ENCODE measurements at places on chromosomes 3 and 15.

GRCh38 chr3:195001261-195001660, 269.7 kb downstream of the XXYLT1 start:
- DNase-seq, result no peak

DNA sequence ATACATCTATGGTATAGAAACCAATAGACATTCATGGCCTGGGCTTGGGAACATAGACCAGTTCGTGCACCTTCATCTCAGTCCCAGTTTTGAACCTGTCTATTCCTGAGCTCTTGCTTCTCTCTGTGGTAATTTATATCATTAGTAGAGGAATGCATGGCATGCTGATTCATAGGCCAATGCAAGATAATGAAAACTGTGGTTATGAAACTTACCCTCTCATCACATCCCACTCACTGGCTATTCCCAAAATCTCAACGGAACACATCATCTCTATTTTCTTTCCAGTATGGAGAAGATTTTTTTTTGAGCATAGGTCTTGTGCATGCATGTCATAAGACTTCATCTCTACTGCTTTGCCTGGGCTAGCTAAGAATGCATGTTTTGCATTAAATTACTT, 18.7 kb upstream of the P2RY12 start:
- DNase-seq, result peak; percentile 57

- no peak for DNase-seq
Observed at GRCh38 chr3:9886328-9886727, 4.1 kb upstream of the JAGN1 start.

DNA sequence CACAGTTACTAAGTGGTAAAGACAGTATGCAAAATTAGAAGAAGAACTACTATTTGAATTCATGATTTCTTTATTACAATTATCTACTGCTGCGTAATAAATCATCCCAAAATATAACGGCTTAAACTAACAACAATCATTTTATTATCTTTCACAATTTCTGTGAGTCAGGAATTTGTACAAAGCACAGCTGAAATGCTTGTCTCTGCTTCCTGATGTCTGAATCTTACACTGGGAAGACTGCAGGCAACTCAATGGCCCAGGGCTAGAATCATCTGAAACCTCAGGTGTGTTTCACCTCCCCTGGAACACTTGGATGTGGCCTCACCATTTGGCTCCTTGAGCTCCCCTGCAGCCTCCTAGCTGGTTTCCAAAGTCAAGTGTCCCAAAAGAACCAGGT, 145.1 kb downstream of the MAGI1 start:
- DNase-seq, result no peak

GRCh38 chr3:73351423-73352071, 273.2 kb downstream of the PDZRN3 start:
- DNase-seq, result no peak

Measured in ELR (cell line).